ENCODE measurements at places on chromosomes 13 and 19. TPM values are rescaled to one million over a fixed set of nuclear protein-coding genes. Genes with fewer than 3 reads are reported as not detected.

- no peak overlapping the region for H3K27ac ChIP-seq
- DNase-seq, result no peak
- H3K4me1 ChIP-seq, result no peaks in the 10 kb centered on the region
- H3K36me3 ChIP-seq, result no peaks in the 10 kb centered on the region
- H3K27me3 ChIP-seq, result no peaks in the 10 kb centered on the region
- H3K4me3 ChIP-seq, result no peak overlapping the region
Observed at GRCh38 chr13:60756306-60756705, 359.3 kb downstream of the TDRD3 start.

- H3K27me3 ChIP-seq, result no peaks in the 10 kb centered on the region
- no peak overlapping the region for H3K27ac ChIP-seq
- no peak overlapping the region for H3K4me3 ChIP-seq
- DNase-seq, result no peak
- peaks cover 6% of the 10 kb centered on the region for H3K4me1 ChIP-seq
Observed at GRCh38 chr13:20708216-20708615, 4.7 kb downstream of the IL17D start.

The GPC5 gene
- 0.40 TPM for polyA plus RNA-seq

DNA sequence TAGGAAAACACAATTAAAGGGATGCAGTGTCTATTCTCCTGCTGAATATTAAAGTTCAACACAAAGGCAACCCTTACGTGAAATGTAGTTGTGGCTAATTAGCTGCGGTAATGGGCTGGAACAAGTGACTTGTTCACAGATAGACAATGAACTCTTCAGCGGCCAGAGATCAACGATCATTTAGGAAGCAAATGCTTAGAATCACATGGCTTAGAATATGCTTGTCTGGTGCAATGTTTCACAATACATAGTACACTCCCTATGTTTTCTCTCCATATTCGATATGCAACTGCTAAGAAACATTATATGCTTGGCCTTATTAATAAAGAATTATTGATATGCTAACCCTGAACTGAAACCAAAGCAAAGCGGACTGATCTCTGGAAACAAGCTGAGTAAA is 25.7 kb upstream of the MTUS2 start:
- no peak overlapping the region for H3K4me3 ChIP-seq
- peaks cover 29% of the 10 kb centered on the region for H3K27me3 ChIP-seq
- H3K27ac ChIP-seq, result no peak overlapping the region

DNA sequence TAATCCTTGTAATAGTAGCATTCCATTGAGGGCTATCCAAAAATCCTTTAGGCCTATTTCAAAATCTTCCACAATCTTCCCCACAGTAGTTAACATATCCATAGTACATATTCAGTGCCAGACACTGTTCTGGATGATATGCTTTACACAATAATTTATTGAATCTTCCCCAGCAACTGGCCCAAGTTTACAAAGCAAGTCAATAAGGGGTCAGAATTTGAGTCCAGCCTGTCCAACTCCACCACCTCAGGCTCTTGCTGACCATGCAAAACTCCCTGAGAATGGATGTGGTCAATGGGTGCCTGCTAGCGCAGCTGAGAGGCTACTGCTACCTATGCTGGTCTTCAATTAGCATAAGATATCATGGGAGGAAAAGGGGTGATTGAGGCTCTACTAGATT is 529.6 kb downstream of the FGF9 start:
- H3K4me1 ChIP-seq, result peaks cover 8% of the 10 kb centered on the region
- no peak for DNase-seq
- no peaks in the 10 kb centered on the region for H3K27me3 ChIP-seq
- no peak overlapping the region for H3K27ac ChIP-seq
- no peaks in the 10 kb centered on the region for H3K36me3 ChIP-seq

The C3 gene
- not detected for polyA plus RNA-seq

GRCh38 chr19:4678881-4679790 is 9.0 kb upstream of the MYDGF start:
- H3K27ac ChIP-seq, result no peak overlapping the region
- no peak for DNase-seq
- H3K4me1 ChIP-seq, result peaks cover 6% of the 10 kb centered on the region
- H3K27me3 ChIP-seq, result no peaks in the 10 kb centered on the region

- H3K27ac ChIP-seq, result no peak overlapping the region
- no peaks in the 10 kb centered on the region for H3K36me3 ChIP-seq
- H3K4me1 ChIP-seq, result peaks cover 12% of the 10 kb centered on the region
- peak; percentile 51 for DNase-seq
Observed at GRCh38 chr13:24124789-24125476, 35.6 kb upstream of the SPATA13 start.

DNA sequence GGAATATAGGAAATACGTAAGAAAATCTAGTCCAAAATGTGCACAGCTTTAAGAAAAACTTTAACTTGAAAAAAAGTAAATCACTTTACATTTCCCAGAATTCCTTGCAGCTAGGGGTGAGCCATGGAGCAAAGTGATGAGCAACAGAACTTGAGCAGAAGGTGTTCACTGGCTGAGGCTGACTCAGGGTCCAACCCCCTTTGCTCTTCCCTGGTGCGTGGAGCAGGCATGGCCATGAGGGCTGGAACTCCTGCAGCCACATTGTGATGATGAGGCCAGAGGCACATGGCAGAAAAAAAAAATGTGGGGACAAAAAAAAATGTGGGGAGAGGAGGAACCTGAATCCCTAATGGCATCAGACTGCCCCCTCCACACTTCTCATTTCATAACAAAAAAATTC is 9.9 kb upstream of the PLA2G4C start:
- DNase-seq, result no peak
- H3K4me3 ChIP-seq, result no peak overlapping the region
- H3K36me3 ChIP-seq, result peaks cover 24% of the 10 kb centered on the region
- H3K4me1 ChIP-seq, result peaks cover 21% of the 10 kb centered on the region
- H3K27me3 ChIP-seq, result no peaks in the 10 kb centered on the region

DNA sequence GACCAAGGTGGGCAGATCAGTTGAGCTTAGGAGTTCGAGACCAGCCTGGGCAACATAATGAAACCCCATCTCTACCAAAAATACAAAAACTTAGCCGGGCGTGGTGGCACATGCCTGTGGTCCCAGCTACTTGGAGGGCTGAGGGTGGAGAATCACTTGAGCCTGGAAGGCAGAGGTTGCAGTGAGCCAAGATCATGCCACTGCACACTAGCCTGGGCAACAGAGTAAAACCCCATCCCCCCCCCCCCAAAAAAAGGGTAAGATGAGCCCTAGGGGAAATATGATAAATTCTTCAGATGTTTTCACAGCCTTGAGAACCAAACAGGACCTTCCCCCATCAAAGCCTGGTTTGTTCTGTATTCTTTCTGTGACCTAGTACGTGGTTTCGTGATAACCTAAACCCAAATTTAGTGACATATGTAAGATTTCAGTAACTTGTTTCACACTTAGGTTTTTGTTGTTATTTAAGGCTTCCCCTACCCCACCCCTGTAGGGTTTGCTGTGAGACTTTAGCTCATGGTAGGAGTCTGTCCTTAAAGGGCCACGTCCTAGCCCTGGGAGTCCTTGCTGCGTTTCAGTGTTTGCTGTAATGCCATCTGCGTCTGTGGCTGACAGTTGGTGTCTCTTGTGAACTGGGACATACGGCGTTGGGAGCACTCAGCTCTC is 49.6 kb downstream of the MYO9B start:
- peak overlapping the region; percentile 99 for H3K27ac ChIP-seq
- H3K4me1 ChIP-seq, result peaks cover 65% of the 10 kb centered on the region
- peak overlapping the region; percentile 89 for H3K4me3 ChIP-seq
- H3K27me3 ChIP-seq, result no peaks in the 10 kb centered on the region
- no peak for DNase-seq

The PTGIR gene
- polyA plus RNA-seq, result 1.6 TPM

- no peaks in the 10 kb centered on the region for H3K36me3 ChIP-seq
- H3K27ac ChIP-seq, result no peak overlapping the region
- no peaks in the 10 kb centered on the region for H3K4me1 ChIP-seq
Observed at GRCh38 chr19:31372246-31372781, 23.1 kb upstream of the TSHZ3 start.

DNA sequence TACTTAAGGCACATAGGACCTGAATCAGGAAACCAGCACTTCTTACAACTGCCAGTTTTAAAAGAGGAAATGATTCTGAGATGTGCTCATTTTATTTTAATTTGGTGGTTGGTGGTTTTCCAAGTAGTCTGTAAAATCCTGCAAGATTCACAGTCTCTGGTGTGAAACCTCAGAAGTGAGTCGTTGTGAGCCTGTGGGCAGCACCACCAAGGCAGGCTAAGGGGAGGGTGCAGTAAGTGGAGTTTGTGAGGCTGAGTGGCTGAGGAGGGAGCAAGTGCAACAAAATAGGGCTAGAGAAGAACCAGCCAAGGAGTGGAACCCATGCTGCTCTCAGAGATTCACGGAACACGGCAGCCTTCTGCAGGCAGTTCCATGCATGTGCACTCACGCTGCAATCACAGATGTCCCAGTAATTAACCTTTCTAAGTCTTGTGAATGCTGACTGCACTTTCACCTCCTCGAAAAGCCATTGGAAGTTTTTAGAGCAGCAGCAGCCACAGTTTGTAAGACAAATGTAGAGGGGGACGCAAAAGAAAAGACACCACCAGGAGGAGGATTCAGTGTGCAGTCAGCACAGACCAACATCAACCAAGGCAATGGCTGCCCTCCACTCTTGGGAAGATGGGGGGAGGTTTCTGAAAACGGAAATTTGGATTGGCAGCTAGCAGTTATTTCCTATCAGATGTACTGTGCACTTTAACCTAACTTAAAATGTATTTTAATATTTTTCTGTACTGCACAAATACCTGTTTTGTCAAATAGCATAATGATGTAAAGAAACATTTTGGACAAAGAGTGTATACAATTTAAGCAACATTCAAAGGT is 44.9 kb downstream of the ESD start:
- peaks cover 17% of the 10 kb centered on the region for H3K4me1 ChIP-seq
- peaks cover 5% of the 10 kb centered on the region for H3K36me3 ChIP-seq
- peak; percentile 59 for DNase-seq
- no peak overlapping the region for H3K4me3 ChIP-seq

The CPB2 gene
- polyA plus RNA-seq, result not detected

DNA sequence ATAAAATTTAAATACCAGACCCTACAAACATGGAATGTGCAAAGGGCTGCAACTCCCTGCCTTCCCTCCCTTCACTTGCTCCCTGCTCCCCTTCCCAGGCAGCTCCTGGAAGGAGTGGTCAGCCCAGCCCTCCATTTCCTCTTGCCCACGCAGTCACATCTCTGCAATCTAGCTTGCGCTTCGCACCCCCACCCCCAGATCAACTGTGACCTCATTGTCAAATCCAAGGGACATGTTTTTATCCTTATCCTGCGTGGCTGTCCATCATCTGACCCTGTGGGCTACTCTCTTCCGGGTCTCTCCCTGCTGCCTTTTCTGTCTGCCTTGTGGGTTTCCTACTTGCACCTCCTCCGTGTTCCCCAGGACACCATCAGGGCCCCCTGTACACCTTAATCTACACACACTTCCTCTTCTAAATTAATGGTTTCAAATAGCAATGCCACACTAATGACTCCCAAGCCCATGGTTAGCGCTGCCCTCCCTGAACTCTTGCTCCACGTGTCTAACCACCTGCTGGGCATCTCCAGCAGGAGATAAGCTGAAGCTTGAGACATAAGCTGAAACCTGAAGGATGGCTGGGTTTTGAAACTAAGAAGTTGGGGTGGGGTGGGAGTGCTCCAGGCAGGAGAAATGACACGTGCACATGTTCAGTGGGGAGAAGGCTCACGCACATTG is 118.3 kb downstream of the USP12 start:
- DNase-seq, result no peak
- no peaks in the 10 kb centered on the region for H3K27me3 ChIP-seq
- H3K4me1 ChIP-seq, result peaks cover 17% of the 10 kb centered on the region
- H3K27ac ChIP-seq, result peak overlapping the region; percentile 88

DNA sequence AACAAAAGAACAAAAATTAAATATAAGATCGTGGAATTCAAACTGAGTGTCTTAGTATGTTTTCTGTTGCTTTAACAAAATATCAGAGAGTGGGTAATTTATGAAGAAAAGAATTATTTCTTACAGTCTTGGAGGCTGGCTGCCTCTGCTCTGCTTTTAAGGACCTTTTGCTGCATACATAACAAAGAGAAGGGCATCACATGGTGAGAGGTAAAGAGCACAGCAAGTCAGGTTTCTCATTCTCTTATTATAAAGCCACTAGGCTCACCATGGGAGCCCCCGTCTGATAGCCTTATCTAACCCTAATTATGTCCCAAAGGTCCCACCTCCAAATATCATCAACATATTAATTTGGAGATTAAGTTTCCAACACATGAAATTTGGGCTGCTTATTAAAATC is 231.3 kb downstream of the SLITRK6 start:
- no peaks in the 10 kb centered on the region for H3K27me3 ChIP-seq
- no peak for DNase-seq
- no peaks in the 10 kb centered on the region for H3K36me3 ChIP-seq
- H3K27ac ChIP-seq, result no peak overlapping the region

GRCh38 chr13:71879129-71879535 is 12.1 kb upstream of the DACH1 start:
- no peaks in the 10 kb centered on the region for H3K27me3 ChIP-seq
- no peak overlapping the region for H3K4me3 ChIP-seq
- H3K4me1 ChIP-seq, result no peaks in the 10 kb centered on the region
- no peak overlapping the region for H3K27ac ChIP-seq
- no peaks in the 10 kb centered on the region for H3K36me3 ChIP-seq

GRCh38 chr13:114049026-114049425 is 75.2 kb upstream of the C13orf46 start:
- DNase-seq, result peak; percentile 77
- peak overlapping the region; percentile 91 for H3K27ac ChIP-seq
- H3K36me3 ChIP-seq, result no peaks in the 10 kb centered on the region
- H3K27me3 ChIP-seq, result no peaks in the 10 kb centered on the region
- H3K4me1 ChIP-seq, result peaks cover 76% of the 10 kb centered on the region

DNA sequence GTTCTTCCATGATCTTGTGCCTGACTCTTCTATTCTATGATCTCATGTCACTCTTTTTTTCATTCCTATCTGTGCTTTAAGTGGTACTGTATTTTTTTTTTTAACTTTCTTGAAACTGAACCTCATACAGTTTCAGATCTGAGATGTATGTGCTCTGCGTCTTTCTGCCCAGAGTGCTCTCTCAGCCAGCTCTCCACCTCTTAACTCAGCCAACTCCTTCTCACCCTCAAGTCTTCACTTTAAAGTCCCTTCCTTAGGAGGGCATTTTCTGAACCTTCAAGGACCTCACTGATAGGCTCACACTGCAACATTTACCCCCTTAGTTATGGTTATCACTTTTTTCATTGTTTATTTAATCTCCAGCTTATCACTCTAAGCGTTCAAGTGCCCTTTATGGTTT is 158.7 kb downstream of the IRS2 start:
- no peak overlapping the region for H3K4me3 ChIP-seq
- no peak overlapping the region for H3K27ac ChIP-seq
- no peaks in the 10 kb centered on the region for H3K4me1 ChIP-seq
- H3K27me3 ChIP-seq, result no peaks in the 10 kb centered on the region
- no peak for DNase-seq

DNA sequence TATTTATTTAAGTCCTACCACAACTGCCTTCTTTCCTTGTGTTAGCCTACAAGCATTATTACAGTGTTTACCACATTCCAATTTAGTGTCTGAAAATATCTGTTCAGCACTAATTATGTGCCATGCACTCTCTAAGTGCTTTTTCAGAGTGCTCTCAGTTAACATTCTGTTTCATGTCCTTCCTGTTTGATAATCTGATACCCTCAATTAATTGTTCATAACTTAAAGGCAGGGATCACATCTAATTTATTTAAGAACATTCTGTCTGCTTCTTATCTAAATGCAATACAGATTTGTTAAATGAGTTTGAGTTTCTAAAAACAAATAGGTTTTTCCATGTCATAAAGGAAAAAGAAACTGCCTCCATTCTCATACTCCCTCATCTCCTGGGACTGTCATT is 649.6 kb upstream of the ATXN8OS start:
- no peaks in the 10 kb centered on the region for H3K27me3 ChIP-seq
- no peak for DNase-seq
- no peaks in the 10 kb centered on the region for H3K4me1 ChIP-seq
- no peak overlapping the region for H3K27ac ChIP-seq
- H3K36me3 ChIP-seq, result no peaks in the 10 kb centered on the region
- H3K4me3 ChIP-seq, result no peak overlapping the region
